Thoracic aorta (tissue), 2 donors: ENCODE measurements at places on chromosomes 2 and 18.
A peak's percentile ranks its signal among the peaks of the same experiment; 100 is the strongest.

GRCh38 chr2:217360781-217361482 lies 501.1 kb upstream of the TNP1 start:
- no peak for DNase-seq

DNA sequence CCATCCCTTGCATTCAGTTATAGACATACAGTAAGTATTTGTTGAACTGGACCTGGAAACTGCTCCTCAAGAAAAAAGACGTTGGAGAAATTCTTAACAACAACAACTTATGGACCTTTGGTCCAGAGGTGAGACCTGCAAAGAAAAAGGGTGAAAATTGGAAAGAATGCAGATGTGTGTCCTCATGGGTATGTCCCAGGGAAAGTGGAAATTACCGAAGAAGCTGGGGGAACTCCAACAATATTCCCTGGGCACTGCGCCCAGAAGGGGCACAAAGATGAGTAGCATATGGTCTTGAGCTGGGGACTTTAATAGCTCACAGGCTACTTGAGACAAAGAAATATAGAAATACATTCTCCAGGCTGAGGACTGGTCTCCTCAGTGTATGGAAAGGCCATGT lies 35.5 kb upstream of the YWHAQ start:
- DNase-seq: no peak

DNA sequence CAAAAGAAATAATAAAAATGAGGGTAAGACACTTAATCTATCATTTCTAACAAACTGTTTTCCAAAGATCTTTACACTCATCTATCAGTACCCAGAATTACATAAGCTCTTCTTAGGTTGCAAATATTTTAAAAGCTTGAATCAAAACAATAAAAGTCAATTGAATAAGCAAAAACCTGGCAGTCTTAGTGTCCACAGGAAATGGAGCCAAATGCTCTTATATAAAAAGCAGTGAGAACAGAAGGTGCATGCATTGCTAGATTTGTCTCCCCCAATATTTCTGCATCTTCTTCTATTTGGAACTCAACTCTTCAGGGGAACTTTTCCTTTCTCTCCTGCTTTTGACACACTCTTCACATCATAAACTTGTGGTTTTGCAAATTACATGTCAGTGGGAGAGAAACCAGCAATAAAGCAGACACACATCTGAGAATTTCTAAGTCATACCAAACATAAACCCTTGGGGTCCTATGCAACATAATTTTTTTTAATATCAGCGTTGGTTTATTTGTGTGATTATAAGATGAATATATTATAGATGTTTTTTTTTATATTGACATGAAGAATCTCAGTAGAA lies 343.9 kb upstream of the ACVR2A start:
- no peak for DNase-seq

DNA sequence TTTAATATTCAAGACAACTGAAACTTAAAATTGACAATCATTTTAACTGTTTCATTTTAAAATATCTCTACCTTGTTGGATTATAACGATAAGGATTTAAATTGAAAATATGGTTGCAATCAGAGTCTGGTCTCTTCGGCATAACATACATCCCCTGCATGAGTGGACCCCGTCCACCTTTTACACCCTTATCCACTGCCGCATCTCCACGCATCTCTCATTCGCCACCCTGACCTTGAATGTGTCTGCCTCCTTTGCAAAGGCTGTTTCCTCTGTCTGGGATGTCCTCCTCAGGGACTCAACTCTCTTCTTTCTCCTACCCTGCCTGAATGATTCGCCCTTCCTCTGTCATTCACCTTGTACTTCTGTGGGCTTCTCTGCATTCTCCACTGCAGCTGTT lies 87.6 kb downstream of the SPATS2L start:
- DNase-seq: no peak

GRCh38 chr18:3450012-3450798 lies at the start of gene TGIF1:
TSS of gene TGIF1 (plus strand) at chr18:3450172. CDS start at chr18:3450490, 318 bp downstream.
- peak; percentile 41 for DNase-seq

DNA sequence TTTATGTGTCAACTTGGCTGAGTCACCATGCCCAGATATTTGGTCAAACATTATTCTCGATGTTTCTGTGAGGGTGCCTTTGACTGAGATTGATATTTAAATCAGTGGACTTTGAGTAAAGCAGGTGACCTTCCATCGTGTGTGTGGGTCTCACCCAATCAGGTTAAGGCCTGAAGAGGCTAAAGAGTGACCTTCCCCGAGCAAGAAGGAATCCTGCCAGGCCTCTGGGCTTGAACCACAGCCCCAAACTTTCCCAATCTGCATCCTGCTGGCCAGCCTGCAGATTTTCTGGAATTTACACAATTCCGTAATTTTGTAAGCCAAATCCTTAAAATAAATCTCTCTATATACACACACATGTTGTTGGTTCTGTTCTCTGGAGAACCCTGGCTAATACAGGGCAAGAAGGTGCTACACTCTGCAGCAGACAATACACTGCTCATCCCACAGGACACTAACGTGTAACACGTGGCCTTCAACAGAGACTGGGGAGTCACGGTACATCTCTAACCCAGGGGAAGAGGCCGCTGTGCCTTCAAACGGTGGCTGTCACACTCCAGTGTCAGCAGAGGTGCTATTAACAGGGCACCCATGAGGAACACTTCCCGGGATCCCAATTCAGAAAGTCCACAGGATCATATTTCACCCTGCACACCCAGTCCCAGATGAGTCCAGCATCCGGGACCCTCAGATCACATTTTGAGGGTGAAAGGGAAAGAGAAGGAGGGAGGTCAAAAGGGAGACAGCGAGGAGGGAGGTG lies 113.1 kb upstream of the ID2 start:
- no peak for DNase-seq

- DNase-seq: no peak
Observed at GRCh38 chr2:210128961-210129360, 42.2 kb downstream of the KANSL1L start.

DNA sequence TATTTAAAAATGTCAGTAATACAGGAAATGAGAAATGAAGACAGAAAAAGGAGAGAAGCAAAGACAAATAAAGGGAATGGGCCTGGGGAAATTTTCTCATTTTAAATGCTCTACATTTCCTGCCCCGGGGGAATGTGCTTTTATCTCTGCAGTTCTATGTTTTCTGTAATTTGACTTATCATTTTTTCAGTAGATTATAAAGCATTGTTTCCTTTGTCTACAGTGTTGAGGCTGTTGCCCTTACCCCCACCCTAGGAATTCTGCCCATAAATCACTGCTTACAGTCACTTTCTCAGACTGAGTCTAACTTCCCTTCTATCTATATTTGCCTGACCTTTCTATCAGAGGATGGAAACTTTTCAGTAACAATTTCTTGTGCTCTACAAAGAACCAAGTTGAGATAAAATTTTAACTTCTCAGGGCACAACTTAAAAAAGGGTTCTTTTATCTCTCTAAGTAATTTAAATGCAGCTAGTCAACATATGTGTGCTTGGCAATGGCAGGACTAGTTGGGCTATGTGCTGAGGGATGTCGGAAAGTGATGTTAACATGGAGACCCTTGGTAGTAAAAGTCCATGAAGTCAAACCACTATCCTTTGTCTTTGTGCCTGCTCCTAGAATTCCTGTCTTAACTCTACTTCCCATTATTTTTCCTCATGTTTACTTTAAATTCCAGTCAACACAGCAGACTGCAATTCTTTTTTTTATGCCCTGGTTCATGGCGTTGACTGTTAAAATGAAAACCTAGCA lies 146.5 kb upstream of the MMADHC start:
- no peak for DNase-seq

DNA sequence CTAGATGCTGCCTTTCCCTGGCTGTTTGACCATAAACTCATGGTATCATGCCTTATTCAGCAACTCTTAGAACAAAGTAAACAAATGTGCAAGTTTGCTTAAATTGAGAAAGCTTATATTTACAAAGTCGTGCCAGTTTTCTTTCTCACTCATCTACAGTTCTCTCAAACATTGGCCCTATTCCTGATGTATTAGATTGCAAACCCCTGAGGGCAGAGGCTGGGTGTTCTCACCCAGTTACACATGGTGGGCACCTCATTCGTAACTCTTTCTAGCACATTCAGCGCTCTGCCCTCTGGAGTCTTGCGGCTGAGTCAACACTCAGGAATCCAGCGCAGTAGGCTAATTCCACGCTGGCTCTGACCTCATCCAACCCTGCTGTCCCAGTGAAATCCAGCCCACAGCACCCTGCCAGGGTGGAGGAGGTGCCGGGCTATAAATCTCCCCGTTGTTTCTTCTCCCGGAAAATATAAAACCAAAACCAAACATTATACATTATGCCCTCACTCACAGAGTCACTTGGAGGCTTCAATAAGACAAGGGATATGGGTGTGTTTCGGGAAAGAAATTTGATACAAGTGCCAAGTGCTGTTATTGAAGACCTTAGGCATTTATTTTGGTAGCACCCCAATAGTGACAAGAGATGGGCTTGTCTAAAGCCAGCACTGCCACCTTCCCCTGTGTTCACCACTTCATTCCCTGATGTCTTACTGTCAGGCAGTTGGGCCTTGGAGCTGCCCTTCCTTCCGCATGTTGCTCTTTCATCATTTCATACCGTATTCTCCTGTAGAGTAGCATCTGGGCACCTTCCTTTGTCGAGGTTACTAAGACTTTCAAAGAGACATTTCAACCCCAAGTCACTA lies 287.4 kb downstream of the PRKCE start:
- DNase-seq: peak; percentile 52

GRCh38 chr18:58212274-58212673 lies 168.2 kb downstream of the NEDD4L start:
- DNase-seq: no peak
